ENCODE measurements at places on chromosomes 6 and 20.
A peak's percentile ranks its signal among the peaks of the same experiment; 100 is the strongest.

DNA sequence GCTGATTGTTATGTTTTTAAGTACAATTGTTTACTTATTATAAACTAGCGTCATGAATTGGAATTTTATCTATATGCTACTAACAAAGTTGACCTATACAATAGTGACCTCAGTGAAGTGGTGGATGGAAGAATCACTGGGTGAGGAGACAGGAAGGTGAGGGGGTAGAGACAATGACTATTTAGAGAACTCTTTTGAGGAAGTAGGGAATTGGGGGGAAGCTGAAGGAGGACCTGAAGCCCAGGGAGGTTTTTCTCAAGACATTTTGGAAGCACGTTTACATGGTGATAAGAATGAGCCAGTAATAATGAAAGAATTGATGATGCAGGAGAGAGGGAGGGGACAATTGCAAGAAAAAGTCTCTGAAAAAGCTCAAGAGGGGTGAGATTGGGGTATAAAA, 96.4 kb downstream of the RPS12 start:
- no peak for DNase-seq

GRCh38 chr6:132816660-132817059, 2.3 kb downstream of the RPS12 start:
- DNase-seq: no peak

- no peak for DNase-seq
Measured at GRCh38 chr6:43848671-43849391, 78.8 kb downstream of the VEGFA start.

DNA sequence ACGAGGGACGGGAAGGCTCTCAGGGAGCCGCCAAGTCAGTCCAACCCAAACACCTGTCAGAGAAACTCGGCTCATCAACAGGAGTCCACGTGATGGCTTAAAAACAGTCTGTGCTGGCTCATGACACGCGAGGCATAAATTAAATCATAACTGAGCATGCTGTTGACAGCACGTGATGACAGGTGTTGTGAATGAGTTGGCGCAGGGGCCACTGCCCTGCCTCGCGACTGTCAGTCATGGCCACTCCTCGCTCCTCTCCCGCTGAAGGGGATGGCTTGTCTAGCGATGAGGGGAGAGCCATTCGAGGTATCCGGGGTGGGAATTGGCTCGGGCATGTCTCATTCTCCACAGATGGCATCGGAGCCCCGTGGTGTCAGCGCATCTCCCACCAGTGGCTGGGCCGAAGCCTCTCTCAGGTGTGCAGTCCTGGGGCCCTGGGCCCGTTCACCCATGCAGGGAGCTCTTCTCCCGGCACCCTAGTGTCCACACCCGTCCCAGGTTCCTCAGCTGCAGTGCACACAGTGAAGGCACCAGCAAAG, 313.3 kb downstream of the BMP7 start:
- no peak for DNase-seq

DNA sequence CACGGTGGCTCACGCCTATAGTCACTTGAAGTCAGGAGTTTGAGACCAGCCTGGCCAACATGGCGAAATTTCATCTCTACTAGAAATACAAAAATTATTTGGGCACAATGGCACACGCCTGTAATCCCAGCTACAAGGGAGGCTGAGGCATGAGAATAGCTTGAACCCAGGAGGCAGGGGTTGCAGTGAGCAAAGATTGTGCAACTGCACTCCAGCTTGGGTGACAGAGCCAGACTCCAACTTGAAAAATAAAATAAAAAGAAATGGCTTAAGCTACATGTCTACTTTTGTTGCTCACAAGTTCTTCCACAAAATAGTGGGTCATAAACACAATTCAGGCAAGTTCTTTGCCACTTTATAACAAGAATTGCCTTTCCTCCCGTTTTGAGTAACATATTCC, 27.1 kb upstream of the B4GALT5 start:
- DNase-seq: no peak

- DNase-seq: no peak
Measured at GRCh38 chr6:28384143-28384533, 15.4 kb downstream of the ZSCAN12 start.

DNA sequence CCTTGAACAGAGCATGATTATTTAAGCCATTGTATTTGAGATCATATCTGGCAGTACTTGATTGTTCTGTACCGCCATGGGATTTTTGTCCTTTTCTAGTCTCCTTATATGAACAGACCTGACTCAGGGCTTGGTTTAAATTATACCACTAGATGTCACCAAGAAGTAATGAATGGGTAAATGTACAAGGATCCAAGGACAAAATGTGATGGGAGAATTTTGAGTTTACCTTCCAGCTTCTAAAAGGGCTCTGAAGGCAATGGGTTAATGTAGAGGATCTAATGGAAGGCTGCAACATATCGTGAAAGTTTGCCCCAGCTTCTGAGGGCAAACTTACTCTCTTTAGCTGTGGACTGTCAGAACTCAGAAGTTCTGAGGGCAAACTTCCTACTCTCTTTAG, 12.0 kb downstream of the RNF8 start:
- no peak for DNase-seq

DNA sequence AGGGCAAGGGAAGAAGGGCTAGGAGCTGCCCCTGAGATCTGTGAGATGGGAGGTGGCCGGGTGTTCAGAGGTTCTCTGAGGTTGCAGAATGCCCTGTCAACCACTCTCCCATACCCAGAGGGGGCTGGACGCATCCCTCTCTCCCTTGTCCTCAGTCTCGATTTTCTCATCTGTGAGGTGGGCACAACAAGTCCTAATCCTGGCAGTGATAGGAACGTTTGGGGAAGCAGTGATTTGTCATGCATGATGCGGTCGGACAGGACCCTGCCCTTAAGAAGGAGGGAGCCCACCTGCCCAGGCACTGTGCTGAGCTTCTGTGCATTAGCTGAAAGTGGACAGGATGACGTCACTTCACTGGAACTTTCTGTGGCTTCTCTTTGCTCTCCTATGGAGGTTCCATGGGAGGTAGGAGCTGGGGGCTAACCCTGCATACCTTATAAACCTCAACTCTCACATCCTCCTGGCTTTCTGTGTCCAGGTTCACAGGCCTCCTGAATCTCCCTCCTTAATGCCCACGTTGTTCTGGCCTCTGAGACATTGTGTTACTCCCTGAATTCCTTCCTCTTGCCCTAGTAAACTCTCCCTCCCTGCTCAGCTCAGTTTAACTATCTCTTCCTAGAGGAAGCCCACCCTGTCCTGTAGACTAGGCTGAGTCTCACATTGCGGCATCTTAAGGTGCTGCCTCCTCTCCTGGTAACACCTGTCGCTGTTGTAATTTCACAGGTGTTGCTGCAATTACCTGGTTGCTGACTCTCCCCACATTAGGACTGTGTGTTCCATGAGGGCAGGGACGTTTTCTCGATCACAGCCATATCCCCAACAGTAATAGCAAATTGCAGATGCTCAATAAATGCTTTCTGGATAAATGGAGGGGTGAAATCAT, 30.1 kb upstream of the CSNK2A1 start:
- DNase-seq: no peak

DNA sequence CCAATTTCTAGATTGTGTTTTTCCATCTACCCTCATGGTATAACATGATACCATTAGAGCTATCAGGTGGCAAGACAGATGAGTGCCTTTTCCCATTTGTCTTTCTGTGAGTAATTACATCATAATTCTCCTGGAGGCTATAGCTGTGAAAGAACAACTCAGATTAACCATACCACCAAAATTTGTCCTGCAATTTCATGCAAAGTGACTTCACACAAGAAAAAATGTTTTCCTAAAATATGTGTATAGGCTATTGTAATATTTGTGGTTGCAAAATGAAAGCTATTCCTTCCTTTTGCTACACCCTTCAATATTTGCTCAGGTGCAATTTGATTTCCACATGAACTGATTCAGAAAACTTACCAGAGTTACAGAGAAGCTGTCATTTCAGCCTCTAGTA, 547.7 kb upstream of the ID4 start:
- no peak for DNase-seq

DNA sequence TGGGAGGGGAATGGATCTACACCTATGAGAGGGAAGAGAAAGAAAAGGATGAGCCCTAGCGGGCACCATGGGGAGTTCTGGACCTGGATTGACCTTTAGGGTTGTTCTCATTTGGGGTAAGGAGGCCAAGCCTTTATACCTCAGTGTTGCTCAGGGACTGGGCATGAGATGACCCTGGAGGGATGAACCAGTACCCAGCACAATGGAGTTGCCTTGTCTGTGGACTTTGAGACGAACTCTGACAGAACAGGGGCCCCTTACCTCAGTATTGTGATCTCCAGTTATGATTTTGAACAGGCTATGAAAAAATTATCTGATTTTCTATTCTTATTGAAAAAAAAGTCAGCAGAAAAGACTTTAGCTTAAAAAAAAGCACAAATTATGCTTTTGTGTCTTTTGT, 88.6 kb downstream of the FOXA2 start:
- no peak for DNase-seq

DNA sequence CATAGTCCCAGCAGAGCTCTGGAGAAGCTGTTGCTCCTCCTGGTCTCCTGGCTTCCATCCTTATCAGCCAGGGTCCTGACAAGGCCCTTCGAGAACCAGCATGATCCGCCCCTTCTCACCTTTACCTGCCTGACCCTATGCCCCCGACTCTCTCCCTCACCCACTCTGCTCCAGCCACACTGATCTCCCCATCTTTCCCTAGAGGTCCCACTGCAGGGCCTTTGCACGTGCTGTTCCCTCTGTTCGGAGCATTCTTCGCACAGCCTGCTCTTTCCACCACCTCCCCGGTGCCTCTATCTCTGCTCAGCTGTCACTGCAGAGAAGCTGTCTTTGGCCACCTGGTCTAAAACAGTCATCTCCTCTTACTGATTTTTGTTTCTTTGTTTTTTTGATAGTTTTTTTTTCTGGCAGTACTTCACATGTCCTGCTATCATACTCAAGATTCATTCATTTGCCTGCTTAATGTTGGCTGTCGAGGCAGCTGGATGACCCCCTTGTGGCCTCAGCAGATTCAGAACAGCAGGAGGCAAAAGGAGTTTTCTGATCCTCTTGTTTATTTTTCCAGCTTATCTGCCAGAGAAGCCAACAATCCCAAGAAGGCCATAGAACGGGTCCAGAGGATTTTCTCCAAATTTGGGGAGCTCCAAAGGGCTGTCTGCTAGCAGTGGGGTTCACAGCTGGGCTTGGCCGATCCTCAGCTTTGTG, 1.6 kb upstream of the PTGIS start:
- peak; percentile 21 for DNase-seq

DNA sequence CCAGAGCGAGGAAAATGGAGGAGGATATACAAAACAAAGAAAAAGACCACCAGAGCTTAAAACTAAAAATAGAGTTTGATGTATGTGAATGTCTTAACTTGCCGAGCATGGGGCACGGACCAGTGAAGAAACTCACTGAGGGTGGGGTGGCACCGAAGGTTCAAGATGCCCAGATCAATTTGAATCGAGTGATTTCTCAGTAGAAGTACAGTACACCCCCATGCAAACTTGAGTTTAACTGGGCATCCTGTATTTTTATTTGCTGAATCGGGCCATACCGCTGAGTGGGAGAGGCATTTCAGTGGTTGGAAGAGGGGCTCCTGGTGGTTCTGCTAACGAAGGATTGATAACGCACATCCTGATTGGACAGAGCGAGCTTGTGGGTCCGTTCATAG, 81.7 kb downstream of the ANKRD60 start:
- no peak for DNase-seq

- DNase-seq: no peak
Measured at GRCh38 chr20:55437798-55438415, 567.4 kb downstream of the CBLN4 start.

DNA sequence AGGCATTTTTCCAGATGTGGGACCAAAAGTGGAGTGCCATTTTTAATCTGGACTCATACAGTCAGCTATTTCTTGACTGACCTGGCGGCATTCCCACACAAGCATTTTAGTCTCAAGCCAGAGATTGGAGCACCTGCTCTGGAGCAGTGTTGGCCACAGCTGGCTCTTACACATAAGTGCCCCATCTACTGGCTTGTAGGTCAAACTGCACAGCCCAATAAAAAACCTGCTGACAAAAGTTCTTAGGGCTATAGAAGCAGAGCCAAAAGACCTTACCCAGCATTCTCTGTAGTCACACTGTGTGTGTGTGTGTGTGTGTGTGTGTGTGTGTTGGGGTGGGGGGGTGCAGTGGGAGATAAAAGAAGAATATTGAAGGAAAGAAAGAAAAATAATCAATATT, 38.6 kb upstream of the SENP6 start:
- peak; percentile 60 for DNase-seq

- DNase-seq: peak; percentile 8
Measured at GRCh38 chr6:125753218-125753936, 3.9 kb downstream of the HEY2 start.

DNA sequence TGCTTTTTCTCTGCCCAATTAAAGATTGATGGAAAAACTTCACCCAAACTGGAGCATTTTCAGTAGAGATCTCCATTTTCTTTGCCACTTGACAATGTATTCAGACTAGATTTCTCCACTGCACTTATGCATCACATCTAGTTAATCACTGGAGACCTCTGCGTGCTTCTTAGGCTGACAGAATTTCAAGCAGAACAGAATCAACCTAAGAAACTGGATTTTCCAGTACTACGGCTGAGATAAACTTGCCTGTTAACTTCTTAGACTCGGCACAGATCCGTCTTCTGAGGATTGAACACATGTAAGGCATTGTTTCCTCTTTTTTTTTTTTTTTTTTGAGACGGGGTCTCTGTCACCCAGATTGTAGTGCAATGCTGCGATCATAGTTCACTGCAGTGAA, 139.2 kb downstream of the LRRC1 start:
- no peak for DNase-seq

GRCh38 chr20:55882910-55883309, 122.4 kb downstream of the CBLN4 start:
- DNase-seq: no peak

GRCh38 chr6:145263778-145264211, 471.5 kb downstream of the EPM2A start:
- no peak for DNase-seq

DNA sequence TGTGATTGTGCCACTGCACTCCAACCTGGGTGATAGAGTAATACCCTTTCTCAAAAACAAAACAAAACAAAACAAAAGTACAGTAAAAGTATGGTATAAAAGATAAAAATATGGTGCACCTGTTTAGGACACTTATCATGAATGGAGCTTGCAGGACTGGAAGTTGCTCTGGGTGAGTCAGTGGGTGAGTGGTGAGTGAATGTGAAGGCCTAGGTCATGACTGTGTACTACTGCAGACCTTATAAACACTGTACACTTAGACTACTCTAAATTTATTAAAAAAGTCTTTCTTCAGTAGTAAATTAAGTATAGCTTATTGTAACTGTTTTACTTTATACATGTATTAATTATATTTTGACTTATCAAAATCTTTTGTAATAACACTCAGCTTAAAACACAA, 46.0 kb downstream of the ZFP64 start:
- DNase-seq: no peak

DNA sequence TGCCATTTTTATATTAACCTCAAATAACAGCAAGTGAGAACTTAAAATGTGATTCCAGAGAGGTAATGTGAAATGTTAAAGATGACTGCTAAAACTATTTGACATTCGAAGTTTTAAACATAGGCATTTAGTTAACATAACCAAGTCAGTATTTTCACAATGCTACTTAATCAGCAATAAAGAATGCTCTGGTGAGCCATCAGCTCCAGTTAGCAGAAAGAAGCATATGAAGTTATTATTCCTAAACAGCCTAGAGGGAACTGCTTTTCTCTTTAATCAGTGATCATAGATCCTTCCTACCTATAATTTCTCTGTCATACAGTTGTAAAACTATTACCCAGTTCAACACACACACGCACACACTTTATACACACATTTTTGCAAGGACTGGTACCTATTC, 60.1 kb downstream of the MMS22L start:
- no peak for DNase-seq
